ENCODE measurements at places on chromosomes 2 and 18.

GRCh38 chr2:164899121-164899520, 56.2 kb downstream of the SLC38A11 start:
- DNase-seq = no peak

- no peak for DNase-seq
These were observed 55.7 kb upstream of the PDE1A start for GRCh38 chr2:182482511-182482910.

DNA sequence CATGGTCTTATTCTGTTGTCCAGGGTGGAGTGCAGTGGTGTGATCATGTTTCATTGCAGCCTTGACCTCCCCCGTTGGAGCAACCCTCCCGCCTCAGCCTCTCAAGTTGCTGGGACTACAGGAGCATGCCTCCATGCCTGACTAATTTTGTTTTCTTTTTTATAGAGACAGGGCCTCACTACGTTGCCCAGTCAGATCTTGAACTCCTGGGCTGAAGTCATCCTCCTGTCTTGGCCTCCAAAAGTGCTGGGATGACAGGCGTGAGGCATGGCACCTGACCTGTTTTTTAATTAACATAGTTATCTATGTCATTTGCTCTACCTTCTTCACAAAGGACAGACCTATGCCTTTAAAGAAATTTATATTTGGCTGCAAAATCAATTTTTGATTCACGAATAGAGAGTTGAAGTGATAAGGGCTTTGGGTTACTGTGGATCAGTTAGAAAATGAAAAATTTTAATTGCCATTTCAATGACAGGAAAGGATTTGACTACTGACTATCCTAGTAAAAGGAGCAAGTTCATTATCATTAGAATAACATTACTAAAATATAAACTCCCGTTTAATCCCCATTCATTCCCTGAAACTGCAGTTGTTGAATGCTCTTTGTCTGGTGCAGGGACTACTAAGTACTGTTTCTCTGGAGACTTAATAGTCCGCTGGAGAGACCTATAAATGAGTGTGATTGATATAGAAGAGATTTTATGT, 3.7 kb downstream of the RNF138 start:
- DNase-seq = no peak

- peak; percentile 84 for DNase-seq
These were observed 100.4 kb upstream of the LCLAT1 start for GRCh38 chr2:30346471-30347169.

DNA sequence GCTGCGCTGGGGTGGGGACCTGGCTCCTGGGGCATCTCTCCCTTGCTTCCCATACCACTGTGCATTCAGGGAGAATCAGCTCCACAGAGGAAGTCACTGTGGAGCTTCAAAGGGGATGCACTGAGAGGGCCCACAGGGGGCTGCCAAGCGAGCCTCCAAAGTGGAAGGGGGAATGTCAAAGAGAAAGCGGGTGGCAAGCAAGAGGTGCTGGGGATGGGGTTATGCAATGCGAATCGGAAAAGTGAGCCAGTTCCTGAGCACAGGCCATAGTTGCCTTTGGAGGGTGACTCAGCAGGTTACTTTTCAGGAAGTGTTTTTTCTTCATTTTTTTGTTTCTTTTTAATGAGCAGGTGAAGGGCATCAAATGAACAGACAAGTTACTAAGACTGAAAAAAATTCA, 17.6 kb downstream of the PMAIP1 start:
- no peak for DNase-seq

GRCh38 chr2:19059076-19059475, 299.3 kb downstream of the OSR1 start:
- peak; percentile 95 for DNase-seq

GRCh38 chr2:227684258-227684657, 17.7 kb downstream of the SCYGR5 start:
- no peak for DNase-seq

- no peak for DNase-seq
These were observed 160.7 kb downstream of the DTNB start for GRCh38 chr2:25512707-25513106.

Measured in endodermal cell (in vitro differentiated cells).